Stimulated activated effector memory CD8-positive, alpha-beta T cell treated with anti-CD3 and anti-CD28 coated beads, Interleukin-12 subunit alpha, Interleukin-12 subunit beta, amount 100 ng/mL, for 72 hours (primary cell): ENCODE measurements at places on chromosomes 16 and 17.
A peak's percentile ranks its signal among the peaks of the same experiment; 100 is the strongest.

DNA sequence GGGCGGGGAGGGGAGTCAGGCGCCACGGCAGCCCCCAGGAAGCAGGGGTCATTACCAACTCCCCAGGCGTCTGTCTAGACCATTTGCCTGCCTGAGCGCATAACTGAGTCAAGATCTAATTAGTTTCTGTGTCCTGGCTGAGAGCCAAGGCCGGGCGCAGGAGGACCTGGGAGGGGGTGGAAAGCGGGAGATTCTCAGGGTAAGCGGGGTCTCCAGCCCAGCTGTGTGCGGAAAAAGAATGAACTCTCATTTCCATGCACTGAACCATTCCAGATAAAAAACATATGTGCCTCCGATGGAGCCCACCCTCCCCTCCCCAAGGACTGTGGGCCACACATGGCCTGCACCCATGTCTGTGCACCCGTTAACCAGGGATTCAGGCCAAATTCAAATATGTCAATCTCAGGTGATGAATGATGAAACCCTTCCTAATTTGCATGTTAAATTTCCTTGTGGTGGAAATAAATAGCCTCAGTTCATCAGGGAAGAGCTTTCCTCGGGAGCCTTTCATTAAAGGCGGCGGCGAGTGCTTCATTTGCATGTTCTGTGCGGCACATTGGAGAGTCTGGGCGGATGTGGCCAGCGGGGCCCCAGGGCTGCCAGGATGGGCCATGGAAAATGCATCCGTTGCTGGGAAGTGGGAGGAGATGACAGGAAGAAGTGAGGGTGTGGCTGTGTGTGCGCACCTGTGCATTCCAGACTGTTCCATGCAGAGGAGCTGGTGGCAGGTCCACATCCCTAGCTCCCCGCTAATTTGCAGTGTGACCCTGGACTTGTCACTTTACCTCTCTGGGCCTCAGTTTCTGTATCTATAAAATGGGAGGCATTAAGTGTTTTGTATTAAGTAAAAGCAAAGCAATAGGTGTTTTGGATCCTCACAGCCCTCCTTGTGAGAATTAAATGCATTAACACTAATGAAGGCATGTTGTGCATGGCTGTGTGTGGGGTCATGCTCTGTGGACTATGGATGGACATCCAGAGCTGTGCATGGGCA, 151.1 kb downstream of the SDK2 start:
- no peak for DNase-seq

- DNase-seq: no peak
Observed at GRCh38 chr17:82103553-82104451, 5.8 kb upstream of the FASN start.

GRCh38 chr16:24834459-24835335, 11.1 kb upstream of the SLC5A11 start:
- DNase-seq: no peak

DNA sequence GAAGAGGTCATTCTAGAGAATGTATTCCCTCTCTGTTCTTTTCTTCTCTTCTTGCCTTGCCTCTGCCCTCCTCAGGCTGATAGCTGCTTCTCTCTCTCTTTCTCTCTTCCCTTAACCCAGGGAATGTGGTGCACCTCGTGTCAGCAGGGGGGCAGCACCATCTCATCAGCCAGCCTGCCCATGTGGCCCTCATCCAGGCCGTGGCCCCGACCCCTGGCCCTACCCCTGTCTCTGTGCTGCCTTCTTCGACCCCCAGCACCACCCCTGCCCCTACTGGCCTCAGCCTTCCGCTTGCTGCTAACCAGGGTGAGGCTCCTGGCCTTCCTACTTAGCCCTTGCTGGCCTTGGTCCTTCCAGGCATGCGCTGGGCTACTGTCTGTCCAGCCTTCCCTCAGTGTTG, 23.5 kb downstream of the SRCAP start:
- no peak for DNase-seq

GRCh38 chr17:1621273-1621954, 7.2 kb downstream of the SLC43A2 start:
- no peak for DNase-seq

DNA sequence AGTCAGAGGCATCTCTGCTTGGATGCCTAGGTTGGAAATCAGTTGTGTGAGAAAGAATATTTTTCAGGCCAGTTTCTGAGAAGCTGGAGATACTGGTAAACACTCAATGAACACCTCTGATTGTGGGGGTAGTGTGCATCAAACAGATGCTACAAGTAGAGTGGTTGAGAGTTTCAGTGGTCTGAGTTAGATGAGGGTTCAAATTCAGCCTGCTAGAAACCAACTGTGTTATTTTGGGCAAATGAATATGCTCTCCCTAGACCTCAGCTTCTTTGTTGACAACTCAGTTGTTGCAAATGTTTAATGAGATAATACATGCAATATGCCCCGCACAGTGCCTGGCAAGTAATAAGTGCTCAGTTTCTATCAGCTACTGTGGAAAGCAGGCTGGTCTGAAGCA, 25.2 kb upstream of the MAF start:
- DNase-seq: no peak

DNA sequence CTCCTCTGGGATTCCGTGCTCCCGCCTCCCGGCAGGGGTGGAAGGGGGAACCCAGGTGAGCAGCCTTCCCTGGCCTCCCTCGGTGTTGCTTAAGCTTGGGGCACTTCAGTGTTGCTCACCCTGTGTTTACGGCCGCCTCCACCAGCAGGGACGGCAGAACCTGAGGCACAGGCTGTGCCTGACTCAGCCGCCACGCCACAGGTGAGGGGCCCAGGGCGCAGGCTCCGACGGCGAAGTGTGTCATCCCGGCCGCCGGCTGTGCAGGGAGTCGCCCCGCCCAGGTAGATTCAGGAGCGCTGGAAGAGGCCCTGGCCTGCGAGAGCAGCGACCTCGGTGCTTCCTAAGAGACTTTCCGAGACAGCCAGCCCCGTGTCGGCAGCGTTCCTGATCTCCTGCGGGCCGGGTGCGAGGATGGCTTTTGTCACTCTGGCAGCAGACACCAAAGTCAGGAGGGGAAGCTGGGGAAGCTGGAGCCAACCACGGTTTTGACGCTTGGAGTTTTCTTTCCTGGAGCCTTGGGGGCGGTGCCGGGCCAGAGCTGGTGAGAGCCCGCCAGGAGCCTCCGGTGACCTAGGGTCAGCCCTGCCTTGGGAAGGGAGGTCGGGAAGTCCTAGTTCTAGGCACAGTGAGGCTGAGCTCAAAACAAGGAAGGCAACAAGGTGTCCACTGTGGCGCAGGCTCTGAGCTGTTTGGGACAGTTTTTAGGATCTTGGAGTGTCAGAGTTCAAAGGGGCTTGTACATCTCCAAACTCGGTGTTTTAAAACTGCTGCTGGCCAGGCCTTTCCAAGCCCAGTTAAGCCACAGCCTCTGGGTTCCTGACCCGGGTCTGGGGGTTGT, 2.1 kb downstream of the GSE1 start:
- no peak for DNase-seq

DNA sequence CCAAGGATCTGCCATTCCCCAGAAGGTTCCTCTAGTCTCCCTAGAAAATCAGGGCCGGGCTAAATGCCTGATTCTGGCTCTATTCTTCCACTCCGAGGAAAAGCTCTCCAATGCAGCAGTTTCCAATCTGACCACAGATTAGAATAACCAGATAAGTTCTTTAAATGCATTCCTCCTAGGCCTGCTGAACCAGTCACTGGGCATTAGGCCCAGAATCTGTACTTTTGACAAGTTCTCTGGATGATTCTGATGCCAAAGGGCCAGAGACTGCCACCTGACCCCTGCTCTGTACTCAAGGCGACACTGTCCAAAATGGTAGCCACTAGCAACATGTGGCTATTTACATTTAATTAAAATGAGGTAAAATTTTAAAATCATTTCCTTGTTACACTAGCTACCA, 22.3 kb downstream of the MAP3K14 start:
- DNase-seq: no peak

DNA sequence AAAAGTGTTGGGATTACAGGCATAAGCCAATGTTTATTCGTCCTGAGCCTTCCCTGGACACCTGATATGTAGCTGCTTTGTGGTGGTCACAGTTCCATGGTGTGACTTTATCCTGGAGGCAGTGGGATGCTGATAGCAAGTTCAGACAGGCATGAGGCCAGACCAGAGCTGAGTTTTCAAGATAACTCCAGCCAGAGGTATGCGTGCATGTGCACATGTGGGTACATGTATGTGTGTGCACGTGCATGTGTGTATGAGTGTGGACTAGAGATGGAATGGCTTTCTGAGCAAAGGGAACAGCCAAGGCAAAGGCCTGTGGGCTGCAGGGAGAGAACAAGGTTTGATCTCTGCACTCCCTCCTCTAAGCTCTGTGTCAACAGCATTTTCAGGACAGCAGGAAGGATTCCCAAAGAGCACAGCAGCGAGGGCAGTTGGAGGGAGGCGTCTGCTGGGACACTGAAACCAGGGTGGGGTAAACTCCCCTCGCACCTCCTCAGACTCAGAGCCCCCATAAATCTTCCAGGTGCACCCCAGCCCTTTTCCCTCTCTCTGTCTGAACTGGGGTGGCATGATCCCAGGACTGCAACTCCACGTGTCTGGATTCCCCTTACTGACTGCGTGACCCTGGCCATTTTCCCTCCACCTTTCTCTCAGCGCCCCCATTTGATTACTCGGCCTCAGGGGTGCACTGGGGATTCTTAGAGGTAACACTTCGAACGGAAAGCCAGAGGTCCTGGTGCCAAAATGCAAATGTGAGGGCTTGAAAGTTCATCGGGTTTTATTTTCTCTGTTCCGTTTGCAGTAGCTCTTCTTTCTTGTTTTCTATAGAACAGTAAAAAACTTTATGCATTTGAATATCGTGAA, 15.3 kb downstream of the NLRC5 start:
- no peak for DNase-seq

- DNase-seq: no peak
Observed at GRCh38 chr17:56595831-56596690, 2.6 kb downstream of the NOG start.

- no peak for DNase-seq
Observed at GRCh38 chr16:1511662-1512569, 18.8 kb downstream of the TELO2 start.

DNA sequence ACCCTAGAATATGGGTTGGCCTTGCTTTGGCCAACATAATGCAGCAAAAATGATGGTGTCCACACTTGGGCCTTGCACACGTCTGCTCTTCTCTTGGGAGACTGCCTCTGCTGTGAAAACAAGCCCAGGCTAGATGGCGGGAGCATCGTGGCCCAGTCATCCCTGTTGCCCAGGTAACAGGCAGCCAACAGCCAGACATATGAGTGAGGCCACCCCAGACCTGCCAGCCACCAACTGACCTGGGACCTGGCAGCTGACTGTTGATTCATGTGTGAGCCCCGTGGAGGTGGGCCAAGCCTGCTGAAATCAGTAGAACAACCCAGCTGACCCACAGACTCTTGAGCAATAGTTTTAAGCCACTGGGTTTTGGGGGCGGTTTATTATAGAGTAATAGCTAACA, 39.4 kb upstream of the CDH3 start:
- no peak for DNase-seq

DNA sequence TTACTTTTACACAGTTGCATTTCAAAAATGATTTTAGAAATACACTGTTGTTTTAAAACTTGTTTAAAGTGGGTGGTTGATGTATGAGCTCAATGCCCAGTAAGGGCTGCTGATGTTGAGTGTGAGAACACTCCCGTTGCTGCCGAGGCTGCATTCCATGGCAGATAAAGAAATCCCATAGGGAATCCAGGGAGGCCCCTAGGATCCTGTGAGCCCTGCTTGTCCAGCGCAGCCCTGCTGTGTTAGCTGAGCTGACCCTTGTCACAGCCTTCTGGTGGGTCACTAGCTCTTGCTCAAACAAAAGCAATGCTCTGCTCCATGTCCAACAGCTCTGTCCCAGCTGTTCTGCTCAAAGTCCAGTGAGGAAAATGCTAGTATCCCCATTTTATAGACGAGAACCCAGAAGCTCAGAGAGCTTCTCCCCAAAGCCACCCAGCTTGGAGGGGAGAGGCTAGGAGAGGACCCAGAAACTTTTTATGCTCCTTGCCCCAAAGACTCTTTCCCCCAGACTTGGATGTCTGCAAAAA, 18.6 kb upstream of the COL1A1 start:
- DNase-seq: no peak

- no peak for DNase-seq
Observed at GRCh38 chr17:37815536-37815935, 70.7 kb upstream of the HNF1B start.

- DNase-seq: peak; percentile 54
Observed at GRCh38 chr16:88941913-88942909, 34.8 kb downstream of the CBFA2T3 start.

DNA sequence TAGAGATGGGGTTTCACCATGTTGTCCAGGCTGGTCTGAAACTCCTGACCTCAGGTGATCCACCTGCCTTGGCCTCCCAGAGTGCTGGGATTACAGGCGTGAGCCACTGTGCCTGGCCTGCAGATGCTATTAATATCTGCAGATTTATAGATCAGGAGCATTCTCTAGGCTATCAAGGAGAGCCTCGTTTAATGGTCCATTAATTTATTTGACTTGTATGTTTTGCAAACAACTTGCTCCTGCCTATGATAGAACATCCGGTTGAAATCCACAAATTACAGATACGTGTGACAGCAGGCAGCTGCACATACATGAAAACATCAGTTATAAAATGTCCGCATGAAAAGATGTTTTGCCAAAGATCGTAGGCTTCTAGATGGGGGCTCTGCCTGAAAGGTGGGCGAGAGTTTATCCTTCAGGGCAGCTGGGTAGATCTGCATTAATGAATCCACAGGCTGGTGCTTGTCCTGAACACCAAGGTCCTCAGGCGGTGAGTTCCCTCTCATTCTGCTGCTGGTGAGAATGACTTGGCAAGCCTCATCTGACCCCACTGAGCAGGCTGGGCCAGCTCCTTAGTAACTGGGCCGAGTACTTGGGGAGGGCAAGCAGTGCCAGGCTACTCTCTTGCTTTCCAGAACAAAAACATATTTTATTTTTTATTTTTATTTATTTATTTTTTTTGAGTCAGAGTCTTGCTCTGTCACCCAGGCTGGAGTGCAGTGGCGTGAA, 37.1 kb upstream of the MGAT5B start:
- no peak for DNase-seq

DNA sequence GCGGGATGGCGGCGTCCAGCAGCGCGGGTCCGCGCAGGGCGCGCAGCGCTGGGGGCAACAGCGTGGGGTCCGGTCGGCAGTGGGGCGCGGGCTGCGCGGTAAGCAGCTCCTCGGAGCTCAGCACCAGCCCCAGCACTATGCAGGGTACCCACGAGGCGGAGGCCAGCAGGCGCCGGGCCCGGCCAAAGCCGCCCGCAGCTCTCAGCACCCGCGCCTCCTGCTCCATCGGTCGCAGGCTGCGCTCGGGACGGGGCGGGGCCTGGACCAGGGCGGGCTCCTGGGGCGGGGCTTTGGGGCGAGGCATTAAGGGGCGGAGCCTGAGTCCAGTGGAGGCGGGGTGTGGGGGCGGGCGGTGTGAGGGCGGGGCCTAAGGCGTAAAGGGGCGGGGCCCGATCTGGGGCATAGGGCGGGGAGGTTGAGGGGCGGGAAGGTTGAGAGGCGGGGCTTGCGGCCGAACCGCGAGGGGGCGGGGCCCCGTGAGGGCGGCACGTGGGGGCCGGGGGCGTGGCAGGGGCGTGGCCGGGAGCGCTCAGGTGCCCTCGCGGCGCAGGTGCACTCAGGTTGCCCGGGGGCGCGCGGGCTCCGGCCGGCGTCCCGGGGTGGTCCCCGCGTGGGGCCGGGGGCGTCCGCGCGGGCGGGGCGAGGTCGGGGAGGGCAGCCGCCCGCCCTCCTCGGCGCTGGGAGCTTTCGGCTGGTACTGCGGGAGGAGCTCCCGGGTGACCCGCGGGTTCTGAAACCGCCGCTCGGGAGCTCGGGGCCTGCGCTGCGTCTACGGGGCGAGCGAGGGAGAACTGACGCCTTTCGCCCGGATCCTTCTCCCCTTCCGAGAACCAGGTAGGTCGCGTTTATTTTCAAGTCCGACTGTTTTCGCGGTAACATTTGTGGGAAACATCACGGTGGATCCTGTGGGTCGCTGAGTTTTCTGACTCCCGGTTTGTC, 1.4 kb upstream of the SLC22A31 start:
- DNase-seq: peak; percentile 65

GRCh38 chr17:36188891-36189306, 7.7 kb downstream of the CCL3L1 start:
- DNase-seq: peak; percentile 83
